ENCODE measurements at places on chromosomes 16 and 17.
A peak's percentile ranks its signal among the peaks of the same experiment; 100 is the strongest.

DNA sequence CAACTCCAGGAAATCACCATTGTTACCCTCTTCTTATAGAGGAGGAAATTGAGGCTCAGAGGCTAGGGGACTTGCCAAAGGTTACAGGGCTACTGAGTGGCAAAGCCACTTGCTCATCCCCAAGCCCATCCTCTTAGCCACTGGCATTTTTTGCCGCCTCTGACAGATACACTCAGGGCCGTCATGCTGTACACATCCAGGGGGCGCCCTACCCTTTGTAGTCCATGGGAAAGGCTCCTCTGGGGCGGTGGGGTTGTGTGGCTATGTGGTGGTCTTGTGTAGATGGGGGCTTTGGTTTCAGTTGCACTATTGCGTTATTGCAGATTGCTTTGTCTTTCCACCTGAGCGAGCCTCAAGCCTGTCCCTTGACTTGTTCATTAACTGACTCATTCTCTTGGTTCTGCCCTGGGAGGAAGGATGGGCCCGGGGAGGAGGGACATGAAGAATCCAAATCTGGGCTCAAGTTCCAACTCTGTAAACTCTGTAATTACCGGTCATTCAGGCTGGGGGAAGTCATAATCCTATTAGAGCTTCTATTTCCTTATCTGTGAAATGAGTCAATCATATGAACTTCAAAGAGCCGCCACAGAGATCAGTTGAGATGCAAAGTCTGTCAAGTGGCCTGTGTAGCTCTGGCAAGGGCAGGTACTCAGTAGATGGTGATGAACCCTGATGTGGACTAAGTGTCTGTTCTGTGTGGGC, 2.8 kb downstream of the NOS2 start:
- no peak for DNase-seq

GRCh38 chr17:27217631-27218030, 76.3 kb upstream of the WSB1 start:
- DNase-seq = no peak

DNA sequence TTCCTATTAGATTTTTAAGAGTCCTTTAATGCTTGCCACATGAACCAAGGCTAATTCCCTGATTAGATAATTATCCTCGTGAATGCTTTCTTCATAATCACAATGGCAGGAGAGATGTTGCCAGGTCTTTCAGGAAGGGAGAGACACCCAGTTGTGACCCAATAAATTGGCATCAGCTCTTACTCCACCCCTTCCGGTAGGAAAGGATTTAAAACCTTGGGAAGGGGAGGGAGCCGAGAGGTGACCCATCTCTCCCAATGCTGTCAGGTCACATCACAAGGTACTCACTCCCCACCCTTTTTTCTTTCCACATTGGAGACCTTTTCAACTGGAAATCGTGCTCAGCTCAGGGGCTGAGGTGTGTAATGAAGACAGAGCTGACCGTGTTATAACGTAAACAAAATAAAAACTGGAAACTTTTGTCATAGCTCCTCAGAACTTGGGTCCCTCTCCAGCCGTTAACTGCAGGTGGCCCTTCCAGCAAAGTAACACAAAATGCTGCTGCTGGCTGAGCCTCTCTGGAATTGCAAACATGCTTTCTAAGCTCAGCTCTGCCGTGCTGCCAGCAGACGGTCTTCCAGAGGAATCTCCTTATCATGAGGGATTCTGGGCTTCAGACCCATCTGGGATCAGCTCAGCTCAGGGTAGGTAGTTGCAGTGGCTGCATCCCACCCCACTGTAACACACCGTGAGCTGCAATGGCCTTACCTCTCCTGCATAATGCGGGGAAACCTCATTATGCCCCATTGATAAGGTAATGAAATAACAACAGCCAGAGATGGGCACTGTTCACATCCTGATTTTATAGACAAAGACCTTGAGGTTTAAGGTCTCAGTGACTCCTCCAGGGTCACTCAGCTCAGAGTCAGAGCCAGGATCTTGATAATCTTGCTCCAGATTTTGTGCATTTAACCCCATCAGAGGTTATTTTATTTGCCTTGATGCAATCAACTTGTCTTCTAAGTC, 15.6 kb downstream of the TMEM100 start:
- no peak for DNase-seq

GRCh38 chr17:30279156-30279555, 12.6 kb downstream of the BLMH start:
- no peak for DNase-seq

DNA sequence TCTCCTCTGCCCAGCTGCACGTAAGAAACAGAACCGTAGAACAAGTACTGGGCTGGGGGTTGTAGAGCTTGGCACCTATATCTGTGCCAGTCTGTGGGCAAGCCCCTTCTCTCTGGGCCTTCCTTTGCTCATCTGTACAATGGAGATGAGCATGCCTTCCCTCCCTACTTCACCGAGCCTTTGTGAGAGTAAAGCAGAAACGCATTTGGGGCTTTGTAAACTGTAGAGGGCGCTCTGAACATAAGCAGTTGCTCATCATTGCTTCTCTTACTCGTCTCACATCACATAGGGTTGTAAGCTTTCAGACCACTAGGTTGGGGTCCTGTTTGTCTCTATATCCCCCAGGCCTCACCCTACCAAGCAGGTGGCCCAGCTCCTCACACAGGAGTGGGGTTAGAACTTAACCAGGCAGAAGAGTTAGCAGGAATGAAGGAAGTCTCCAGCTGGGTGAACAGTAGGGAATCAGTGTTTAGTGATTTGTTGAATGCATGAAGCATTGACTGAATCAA, 15.1 kb downstream of the SAMD14 start:
- peak; percentile 76 for DNase-seq

All from activated naive CD4-positive, alpha-beta T cell treated with anti-CD3 and anti-CD28 coated beads for 36 hours (primary cell).